ENCODE measurements at places on chromosomes 6 and 20. TPM values are rescaled to one million over a fixed set of nuclear protein-coding genes. Genes with fewer than 3 reads are reported as not detected.

DNA sequence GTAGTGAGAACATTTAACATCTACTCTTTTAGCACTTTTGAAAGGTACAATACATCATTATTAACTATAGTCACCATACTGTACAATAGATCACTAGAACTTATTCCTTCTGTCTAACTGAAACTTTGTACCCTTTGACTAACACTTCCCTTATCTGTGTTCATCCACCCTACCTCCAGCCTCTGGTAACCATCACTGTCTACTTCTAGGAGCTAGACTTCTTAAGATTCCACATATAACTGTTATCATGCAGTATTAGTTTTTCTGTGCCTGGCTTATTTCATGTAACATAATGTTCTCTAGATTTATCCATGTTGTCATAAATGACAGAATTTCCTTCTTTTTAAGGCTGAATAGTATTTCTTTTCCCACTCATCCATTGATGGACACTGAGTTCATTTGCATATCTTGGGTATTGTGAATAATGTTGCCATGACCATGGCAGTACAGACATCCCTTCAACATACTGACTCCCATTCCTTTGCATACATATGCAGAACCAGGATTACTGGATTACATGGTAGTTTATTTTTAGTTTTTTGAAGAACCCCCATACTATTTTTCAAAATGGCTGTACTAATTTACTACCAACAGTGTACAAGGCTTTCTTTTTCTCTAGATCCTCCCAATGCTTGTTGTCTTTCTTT is 135.7 kb downstream of the MOXD1 start:
- ATAC-seq = no peak

DNA sequence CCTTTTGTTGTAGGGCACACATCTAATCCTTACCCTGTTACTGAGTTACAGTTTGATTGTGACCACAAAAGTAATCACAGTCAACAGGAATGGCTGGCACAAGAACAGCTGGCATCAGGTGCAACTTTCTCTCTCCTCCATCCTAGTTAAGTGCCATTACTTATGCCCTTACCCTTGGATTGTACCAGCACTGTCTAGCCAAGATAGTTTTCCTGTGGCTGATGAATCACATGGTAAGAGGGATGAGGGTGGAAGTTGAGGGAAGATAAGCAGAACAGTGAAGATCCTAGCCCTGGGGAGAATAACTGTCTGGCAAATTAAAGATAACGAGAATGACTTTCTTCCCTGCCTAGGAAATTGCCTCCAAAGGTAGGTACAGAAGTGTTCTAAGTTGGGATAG is 42.0 kb downstream of the RNF217 start:
- no peak for ATAC-seq

DNA sequence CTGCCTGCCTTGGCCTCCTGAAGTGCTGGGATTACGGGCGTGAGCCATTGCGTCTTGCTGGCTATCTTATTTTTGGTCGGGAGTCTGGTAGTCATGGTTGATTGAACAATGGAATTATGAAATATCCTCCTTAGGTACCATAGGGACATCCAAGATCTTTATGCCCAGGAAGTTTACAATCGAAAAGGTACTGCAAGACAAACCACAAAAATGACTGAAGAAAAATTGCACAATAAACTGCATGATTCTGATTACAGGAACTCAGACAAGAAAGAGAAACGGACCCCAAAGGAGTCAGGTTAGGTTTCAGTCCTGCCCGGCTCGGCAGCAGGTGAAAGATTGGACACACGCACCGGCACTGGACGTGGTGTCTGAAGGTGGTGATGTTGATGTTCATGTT is 5.3 kb downstream of the SLC26A8 start:
- ATAC-seq = no peak

DNA sequence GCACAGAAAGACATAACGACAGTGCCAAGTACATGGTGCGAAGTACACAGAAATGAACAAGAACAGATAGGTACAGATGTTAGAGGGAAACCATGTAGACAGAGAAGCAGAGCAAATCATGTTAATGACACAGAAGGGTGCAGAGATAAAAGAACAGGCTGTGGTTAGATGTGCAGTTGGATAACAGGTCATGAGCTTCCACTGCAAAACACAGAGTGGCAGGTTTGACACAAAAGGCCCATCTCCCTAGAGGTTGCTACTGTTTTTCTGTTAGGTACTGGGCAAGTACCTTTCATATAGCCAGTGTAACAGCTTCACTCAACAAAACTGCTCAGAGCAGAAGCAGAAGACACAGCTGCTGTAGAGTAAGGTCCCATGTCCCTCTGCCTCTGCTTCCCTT is 84.6 kb downstream of the AK9 start:
- ATAC-seq = no peak

- ATAC-seq = no peak
Measured at GRCh38 chr6:165846123-165846966, 183.3 kb upstream of the PDE10A start.

GRCh38 chr6:34531580-34532201 is 24.4 kb downstream of the SPDEF start:
- ATAC-seq = no peak

GRCh38 chr6:74273541-74273940 is 577.5 kb downstream of the CD109 start:
- ATAC-seq = no peak

DNA sequence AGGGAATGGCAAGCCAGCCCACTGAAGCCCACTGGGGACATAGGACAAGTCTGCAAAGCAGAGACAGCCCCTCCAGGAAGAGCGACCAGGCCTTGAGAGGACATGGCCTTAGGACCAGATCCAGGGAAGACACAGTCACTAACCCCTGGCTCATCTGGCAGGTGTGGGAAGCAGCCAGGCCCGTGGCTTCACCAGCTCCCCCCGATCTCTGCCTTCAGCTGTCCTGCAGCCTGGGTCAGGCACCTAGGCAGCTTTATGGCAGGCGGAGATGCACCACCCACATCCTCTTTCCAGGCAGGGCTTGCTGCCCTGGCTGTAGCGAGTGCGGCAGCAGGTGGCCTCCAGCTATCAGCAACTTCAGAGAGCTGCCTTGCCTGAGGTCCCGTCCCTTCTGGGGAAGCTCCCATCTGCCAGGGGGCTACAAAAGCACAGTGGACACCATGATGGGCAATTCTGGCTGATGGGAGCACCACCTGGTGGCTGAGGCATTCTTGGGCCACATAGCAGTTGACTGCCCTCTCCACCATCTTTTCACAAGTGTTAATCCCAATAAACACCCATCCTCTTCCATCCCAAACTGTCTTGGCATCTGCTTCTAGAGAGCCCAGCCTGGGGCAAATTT is 85.8 kb downstream of the DZANK1 start:
- ATAC-seq = no peak

GRCh38 chr6:20632696-20633095 is 98.4 kb downstream of the CDKAL1 start:
- no peak for ATAC-seq

- ATAC-seq = no peak
Measured at GRCh38 chr6:29762051-29762450, 38.8 kb downstream of the HLA-F start.

DNA sequence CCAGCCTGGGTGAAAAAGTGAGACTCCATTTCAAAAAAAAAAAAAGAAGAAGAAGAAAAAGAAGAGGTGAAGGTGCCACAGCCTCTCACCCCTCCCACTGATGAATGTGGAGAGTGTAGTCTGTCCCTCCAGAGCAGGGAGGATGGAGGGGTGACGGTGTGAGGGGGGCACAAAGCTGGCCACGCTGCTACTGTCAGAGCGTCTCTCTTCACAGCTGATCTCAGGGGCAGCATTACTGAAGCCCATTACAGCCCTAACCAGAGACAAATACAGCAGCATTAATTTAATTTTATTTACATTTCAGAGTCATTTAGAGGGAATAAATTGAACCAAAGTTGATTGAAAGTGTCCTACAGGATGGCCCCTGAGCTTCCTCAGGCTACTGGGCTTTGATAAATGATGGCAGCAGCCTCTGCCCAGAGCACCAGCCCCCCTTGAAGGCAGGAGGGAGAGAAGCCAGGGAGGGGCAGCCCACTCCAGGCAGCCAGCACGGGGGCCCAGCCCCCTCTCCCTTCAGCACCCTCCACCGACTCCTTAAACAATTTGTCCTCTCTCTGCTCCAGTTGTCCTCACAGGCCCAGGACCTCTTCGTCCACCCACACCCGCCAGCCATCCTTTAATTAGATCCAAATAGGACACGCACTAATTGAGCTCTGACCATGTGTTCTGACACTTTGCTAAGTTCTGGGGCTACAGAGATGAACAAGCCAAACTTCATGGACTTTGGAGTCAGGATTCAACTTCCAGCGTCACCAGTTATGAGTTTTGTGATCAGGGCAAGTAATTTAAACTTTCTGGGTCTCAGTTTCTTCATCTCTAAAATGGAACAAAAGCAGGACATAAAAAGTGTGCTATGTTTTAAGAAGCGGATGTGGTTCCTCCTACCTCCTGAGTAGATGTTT is 18.6 kb upstream of the ZFAND3 start:
- ATAC-seq = no peak

DNA sequence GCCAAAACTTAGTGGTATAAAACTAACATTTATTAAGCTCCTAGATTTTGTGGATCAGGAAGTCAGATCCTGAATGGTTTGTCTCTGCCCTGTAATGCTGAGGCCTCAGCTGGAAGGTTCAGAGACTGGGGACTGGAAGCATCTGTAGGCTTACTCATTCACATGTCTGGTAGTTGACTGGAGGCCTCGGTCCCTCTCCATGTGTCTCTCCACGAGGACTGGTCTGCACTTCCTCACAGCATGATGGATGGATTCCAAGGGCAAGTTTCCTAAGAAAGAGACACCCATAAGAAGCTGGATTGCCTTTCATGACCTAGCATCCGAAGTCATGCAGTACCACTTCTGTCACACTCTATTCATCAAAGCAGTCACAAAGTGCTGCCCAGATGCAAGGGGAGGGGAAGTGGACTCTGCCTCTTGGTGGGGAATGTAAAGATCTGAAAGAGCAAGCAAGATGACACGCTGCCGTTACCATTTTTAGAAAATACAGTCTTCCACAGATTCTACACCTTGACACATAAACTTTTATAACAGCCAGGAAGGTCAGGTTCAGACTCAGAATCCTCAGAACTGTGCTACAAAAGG is 17.2 kb upstream of the MDGA1 start:
- no peak for ATAC-seq

DNA sequence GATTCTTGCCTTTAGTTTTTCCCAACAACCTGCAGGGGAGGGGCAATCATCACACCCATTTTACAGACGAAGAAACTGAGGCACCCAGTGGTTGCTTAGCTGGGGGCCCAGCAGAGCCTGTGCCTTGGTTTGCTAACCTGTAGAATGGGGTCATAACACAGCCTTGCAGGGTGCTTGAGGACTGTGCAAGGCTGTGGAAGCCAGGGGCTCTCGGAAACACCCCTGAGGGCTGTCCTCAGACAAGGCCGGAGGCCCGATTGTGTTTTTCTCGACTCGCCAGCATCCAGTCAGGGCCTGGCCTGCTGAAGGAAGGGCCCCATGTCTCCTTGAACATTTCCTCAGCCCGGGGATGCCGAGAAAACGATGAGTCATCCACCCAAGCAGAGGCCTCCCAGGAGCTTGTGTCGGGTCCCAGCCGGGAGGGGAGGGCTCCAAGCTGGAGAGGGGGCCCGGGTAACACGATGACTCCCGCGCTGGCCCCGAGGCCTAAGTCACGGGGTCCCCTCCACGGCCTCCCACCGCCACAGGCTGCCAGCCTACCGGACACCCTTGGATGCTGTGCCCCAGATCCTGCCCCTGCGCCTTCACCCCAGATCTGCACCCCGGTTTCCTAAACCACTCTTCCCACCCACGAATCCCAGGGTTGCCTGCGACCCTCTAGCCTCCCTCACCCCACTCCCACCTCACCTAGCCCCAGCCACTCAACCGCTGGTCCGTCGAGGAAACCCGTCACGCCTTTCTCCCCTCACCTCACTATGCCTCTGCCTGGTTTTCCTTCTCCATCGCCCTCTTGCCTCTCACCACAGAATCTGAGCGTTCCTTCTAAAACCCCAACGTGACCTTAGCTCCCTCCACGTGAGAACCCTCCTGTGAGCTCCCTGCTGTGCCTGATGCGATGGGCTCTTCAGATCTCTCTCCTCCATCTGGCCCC is 10.6 kb downstream of the NOL4L start:
- ATAC-seq = peak; percentile 11

GRCh38 chr6:1596088-1596852 is 13.4 kb upstream of the FOXC1 start:
- peak; percentile 66 for ATAC-seq

DNA sequence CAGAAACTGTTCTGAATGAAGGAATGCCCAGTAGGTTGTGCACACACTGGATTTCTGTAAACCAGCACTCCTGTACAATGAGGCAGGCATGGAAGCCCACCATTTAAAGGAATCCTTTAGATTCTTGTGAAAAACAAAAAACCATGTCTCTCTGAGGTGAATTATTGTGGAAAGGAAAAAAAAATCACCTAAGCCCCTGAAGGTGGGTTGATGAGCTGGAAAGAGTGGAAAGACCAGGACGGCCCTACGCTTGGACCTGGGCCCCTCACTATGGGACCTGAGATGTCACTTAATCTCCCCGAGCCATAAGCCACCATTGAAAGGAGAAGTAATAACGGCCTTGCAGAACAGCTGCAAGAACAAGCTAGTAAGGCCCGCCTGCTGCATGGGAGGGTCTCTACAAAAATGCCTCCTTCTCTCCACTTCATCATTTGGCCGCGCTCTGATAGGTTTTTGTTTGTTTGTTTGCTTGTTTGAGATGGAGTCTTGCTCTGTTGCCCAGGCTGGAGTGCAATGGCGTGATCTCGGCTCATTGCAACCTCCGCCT is 68.8 kb downstream of the RAB44 start:
- ATAC-seq = no peak

Gene PXDC1
- 157 TPM for total RNA-seq

Gene LAMA2
- total RNA-seq = 199 TPM

Gene RIPOR3
- 8.2 TPM for total RNA-seq

Gene CRISP3
- 0.12 TPM for total RNA-seq

Gene EPB41L1
- total RNA-seq = 31.8 TPM

Gene TOX2
- 47.3 TPM for total RNA-seq

Data from gastroesophageal sphincter (tissue), 4 donors.